ENCODE measurements at places on chromosomes 7 and 10.
A peak's percentile ranks its signal among the peaks of the same experiment; 100 is the strongest.

GRCh38 chr7:99139036-99139435 is 4.9 kb downstream of the SMURF1 start:
- no peak for DNase-seq

DNA sequence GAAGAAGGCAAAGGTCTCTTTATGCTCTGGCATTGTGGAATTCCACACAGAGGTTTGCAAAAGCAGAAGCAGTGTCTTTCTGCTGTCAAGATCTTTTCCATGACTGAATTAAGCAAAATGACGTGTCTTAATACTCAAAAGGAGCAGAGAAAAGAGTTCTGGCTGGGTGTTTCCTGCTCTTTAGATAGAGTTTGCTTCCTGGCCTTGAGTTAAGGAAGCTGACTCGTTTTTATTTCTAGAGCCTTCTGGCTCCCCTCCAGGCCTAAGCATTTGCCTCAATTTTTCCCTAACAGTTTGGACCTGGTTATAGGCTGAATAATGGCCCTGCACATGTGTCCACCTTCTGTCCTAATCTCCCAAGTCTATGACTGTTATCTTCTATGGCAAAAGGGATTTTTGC is 21.6 kb downstream of the TAS2R41 start:
- DNase-seq, result no peak

DNA sequence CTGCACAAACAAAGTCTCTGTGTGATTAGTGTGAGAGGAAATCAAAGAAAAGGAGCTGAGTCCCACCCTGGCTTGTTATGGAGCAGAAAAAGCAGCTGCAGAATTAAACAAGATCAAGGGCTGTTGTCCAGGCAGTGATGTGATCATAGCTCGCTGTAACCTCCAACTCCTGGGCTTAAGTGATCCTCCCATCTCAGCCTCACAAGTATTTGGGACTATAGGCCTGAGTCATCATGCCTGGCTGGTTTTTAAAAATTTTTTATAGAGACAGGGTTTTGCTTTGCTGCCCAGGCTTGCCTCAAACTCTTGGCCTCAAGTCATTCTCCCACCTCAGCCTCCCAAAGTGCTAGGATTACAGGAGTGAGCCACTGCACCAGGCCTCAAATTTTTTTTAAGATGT is 88.9 kb downstream of the IPMK start:
- DNase-seq, result no peak

GRCh38 chr7:70153933-70154332 is 555.7 kb downstream of the AUTS2 start:
- no peak for DNase-seq

DNA sequence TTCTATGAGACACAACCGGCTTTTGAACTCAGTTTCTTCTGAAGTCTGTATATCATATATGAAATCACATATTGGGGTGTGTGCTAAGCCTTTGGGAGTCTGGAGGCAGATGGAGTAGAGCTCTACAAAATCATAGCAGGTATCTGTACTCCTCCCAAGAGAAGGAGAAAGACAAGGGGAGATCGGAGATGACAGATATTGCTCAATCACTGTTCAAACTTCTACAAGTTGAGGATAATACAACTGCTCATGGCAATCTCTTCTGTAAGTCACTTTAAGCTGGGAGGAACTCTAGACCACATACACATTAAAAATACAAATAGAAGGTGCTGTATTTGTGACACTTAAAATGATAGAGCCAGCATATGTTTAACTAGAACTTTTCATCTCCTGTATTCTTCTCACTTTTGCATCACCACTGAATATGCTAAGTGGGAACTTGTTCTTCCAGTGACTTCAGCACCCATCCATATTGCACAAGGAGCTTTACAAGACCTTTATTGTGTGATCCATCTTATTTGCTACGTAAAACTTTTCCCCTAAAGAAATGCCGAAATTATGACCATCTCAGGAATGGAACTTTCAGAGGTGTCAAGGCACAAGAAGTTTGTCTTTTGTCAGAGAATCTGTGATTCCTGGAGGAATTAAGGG is 381.4 kb downstream of the PHTF2 start:
- DNase-seq, result no peak

- no peak for DNase-seq
Measured at GRCh38 chr7:104005197-104005596, 15.7 kb upstream of the RELN start.

DNA sequence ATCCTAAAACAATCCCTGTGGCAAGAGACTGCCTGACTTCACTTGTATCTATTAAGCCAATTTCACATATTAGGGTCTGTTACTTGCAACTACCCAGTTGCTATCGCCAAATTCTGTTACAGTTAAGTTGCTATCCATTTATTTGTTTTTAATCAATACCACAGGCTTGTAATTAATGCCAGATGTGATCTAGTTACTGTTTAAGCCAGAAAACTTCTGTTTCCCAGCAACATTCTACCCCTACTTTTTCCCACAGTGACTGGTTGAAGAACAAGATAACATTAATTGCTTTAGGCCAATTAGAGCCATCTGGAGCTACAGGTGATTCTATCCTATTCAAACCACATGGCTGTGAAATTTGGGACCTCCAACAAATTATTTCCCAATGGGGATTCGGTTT is 131.3 kb downstream of the ALOX5 start:
- DNase-seq, result no peak

DNA sequence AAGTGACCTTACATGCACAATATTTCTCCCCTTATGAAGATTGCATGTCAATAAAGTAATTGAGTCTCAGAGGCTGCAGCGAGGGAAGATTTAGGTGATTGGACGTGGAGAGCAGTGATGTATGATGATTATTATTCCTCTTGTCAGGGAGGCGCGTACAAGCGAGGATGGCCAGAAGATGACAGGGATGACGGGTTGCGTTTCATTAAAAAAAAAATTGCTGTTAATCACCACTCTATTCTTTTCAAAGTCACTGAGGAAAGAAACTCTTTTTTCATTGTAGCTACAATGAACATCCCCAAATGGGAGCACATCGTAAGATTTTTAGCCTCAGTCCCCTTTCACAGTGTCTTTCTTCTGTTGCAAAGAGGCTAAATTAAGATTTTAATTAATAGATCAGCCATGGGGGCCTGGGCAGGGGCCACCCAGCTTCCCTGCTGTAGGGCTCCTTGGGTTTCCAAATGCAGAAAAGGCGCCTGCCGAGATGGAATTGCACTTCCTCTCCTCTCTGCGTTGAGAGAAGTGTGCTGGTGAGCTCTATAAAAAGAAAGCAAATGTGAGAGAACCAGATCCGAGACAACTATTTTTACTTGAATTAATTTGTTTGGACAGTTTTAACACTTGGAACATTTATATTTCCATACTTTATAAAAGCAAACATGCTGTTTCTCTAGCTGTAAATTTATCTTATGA is 998.1 kb downstream of the LRMDA start:
- DNase-seq, result no peak

DNA sequence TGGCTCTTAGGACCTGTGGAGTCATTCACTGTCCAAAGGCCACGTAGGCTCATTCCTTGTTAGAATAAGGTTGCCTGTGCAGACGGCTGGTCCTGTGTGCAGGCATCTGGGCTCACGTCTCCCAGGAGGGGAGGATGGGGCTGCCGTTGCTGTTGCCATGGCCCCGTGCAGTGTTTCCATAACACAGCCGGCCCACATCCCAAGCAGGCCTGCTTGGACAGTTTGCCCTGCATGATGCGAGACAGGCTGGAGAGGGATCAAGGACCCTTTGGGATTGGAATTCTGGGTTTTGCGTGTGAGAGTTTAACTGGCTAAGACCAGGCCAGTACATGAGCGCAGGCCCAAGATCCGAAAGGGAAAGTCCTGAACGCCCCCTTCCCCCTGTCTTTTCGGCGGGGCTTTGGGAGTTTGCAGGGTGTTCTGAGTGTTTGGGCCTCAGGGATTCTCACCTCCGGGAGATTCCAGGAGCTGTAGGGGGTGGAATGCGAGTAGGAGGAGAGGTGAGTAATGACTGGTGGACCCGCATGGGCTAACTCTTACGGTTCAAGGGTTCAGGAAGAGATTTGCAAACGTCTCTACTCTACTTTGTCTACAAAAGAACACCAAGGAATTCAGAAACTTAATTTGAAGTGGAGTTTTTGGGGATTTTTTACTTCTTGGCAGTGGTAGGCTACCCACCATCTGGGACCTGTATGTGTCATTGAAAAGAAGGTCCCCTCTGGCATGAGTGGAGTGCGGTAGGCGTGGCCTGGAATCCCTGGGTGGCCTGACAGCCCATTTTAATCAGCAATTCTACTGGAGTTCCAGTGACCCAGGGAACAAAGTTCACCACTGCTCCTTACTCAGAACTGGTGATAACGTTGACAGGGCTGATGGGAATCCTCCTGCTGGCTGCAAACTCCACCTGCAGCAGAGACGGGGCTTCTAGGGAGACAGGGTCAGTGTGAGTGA is 125.4 kb downstream of the ITIH5 start:
- DNase-seq, result no peak

- DNase-seq, result no peak
Measured at GRCh38 chr7:91668217-91668616, 212.3 kb downstream of the MTERF1 start.

DNA sequence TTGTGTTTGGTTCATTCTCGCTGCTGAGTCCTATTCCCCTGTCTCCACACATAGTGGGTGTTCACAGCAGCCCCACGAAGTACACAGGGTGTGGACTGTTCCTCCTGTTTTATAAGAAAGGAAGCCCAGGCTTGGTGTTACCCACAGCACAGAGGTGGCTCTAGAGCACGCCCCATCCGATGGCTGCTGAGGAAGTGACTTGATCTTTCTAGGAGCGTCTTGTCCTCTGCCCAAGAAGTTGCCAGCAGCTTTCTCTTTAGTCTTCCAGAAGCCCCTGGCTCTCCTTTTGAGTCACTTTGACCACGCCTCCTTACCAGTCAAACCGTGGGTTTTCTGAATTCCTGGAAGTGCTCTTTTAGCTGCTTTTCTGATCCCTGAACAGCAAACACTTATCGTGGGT is 94.0 kb downstream of the GRK5 start:
- no peak for DNase-seq

GRCh38 chr10:91162050-91162494 is 58.4 kb upstream of the PCGF5 start:
- DNase-seq, result peak; percentile 29

DNA sequence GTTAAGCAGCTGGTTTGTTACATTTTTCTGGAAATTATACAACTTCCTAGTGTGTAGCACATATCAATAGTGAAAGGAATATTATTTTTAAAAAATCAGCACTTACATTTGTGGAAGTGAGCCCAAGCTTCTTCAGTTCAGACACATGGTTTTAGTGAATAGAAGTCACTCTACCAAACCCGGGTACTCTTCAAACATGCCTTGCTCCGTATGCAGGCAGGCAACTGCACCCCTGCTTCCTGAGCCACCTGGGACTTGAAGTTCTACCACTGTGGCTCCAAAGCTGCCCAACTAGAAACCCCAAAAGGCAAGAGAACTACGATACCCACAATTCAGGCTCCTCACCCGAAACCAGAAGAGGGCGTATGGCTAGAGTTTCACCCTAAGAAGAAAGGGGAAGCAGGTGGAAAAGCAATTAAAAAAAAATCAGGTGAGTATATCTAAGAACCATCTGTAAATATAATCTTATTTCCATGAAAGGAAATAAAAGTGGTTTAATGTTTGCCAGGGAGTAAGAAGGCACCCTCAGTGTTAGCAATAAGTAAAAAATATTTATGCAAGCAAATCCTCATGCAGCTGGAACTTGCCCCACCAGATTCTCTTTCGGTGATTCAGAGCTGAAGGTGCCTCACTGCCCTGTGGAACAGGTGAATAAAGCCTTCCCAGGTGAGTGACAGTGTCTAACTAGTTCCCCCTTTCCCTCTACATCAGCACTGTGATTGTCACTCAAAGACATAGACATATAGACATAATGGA is at the start of gene MACC1:
Gene MACC1 (minus strand): TSS at position 192 of the 756 bp plus-strand sequence. CDS start 55,522 bp downstream, outside the sequence.
- no peak for DNase-seq

- DNase-seq, result peak; percentile 27
Measured at GRCh38 chr7:28686418-28686800, 271.7 kb downstream of the TRIL start.

DNA sequence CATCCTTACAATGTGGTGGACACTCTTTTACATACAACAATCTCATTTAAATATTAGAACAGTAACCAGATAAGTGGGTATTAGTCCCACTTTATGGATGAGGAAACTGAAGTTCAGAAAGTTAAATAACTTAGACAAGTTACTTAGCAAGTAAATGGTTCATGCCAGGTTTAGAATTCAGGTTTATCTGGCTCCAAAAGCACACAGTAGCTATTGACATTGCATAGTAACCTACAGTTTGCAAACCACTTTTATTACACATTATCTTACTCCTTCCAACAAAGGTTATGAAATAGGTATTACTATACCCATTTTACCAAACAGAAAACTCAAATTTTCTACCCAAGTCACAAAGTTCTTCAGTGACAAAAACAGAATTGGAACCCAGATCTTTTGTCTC is 19.7 kb upstream of the NKX2-3 start:
- DNase-seq, result no peak

GRCh38 chr10:17742918-17743317 is 9.1 kb upstream of the TMEM236 start:
- DNase-seq, result peak; percentile 10

- no peak for DNase-seq
Measured at GRCh38 chr7:157405501-157405900, 68.7 kb downstream of the DNAJB6 start.

DNA sequence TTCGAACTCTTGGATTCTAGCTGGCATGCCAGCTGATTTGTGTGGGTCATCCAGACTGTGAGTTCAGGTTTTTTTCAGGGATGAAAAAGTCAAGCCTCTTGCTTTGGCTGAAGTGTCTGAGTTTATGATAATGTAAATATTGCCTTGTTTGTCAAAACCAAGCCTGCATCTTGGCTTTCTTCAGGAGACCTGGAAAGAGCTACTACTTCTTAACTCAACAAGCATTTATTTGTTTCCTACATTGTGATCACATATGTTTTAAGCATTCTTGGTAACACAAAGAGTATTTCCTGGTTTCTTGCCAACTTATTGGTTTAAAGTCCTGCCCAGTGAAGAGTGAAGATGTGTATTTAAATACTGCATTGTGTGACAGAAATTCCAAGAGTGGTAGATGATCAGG is 407.1 kb downstream of the LRMDA start:
- no peak for DNase-seq

Data from hippocampal formation (tissue), 2 donors.